DND-41 (cell line): ENCODE measurements at places on chromosomes 12 and 14.
A peak's percentile ranks its signal among the peaks of the same experiment; 100 is the strongest.

- no peak overlapping the region for H3K4me3 ChIP-seq
- no peaks in the 10 kb centered on the region for H3K36me3 ChIP-seq
- no peak for DNase-seq
- peaks cover 6% of the 10 kb centered on the region for H3K27me3 ChIP-seq
These were observed 8.8 kb downstream of the GPR33 start for GRCh38 chr14:31479027-31479426.

DNA sequence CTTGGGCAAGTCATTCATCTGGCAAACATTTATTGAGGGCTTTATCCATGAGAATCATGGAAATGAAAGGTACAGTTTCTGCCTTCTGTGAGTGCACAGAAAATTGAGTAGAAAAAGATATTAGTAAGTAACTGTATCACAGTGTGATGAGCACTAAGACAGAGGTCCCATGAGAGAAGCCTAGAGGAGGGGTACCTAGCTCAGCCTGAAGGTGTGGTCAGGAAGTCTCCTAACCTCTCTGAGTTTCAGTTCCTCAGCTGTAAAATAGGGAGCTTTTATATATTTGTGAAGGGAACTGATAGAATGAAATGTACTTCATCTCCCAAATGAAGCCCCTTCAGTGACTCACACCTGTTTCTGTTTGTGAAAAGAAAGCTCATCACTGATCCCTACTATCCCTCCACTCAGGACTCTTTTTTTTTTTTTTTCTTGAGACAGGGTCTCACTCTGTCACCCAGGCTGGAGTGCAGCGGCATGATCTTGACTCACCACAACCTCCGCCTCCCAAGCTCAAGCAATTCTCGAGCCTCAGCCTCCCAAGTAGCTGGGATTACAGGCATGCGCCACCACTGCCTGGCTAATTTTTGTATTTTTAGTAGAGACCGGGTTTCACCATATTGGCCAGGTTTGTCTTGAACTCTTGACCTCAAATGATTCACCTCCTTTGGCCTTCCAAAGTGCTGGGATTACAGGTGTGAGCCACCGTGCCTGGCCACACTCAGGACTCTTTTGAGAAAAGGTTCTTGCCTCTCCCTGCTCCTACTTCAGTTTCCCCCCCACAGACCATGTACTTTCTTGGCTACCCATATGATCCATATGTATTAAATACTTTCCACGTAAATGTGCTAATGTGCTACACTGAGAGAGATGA lies 93.7 kb upstream of the FUT8 start:
- DNase-seq = no peak
- H3K36me3 ChIP-seq = no peaks in the 10 kb centered on the region
- no peak overlapping the region for H3K27ac ChIP-seq
- H3K4me3 ChIP-seq = no peak overlapping the region

DNA sequence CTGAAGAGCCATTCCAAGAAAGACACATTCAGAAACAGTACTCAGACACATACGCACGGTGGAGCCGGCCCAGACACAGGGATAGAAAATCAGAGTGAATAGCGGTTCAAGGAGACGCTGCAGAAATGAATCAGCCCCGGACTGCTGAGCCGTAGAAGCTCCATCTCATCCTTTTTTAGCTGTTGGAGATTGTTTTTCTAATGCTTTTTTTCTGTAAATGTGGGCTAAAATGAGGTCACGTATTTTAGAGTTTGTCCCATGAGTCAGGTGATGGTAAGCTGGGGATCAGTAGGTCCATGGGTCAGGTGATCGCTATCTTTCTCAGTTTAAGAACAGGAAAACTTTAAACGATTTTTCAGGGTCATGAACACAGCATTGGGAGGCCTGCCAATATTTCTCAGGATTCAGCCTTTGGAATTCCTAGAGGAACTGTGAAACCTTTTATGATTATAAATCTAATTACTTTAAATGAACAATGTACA lies 202.4 kb downstream of the ITPR2 start:
- DNase-seq = no peak
- H3K4me1 ChIP-seq = no peaks in the 10 kb centered on the region
- H3K4me3 ChIP-seq = no peak overlapping the region
- no peaks in the 10 kb centered on the region for H3K27me3 ChIP-seq
- no peak overlapping the region for H3K27ac ChIP-seq
- H3K36me3 ChIP-seq = peaks cover 42% of the 10 kb centered on the region; the same call in 1 of the 2 replicates

DNA sequence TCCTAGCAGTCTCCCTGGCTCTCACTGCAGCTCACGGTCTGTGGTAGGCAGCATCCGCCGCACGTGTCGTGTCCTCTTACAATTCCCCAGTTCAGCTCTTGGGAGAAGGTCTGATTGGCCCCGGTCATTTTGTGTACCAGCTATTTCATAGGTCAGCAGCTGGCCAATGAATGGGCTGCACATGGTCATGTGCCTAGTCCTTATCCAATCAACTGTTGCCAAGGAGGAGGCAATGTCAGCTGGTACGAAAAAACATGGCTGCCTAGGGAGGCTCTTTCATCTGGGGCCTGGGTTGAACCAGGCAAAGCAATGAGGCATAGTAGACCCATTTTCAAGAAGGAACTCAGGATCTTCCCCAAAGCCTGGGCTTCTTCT lies 46.1 kb downstream of the RNFT2 start:
- no peaks in the 10 kb centered on the region for H3K27me3 ChIP-seq
- no peak for DNase-seq

GRCh38 chr14:75542588-75543091 lies 20.4 kb downstream of the BATF start:
- no peaks in the 10 kb centered on the region for H3K27me3 ChIP-seq
- no peaks in the 10 kb centered on the region for H3K4me1 ChIP-seq
- no peak overlapping the region for H3K27ac ChIP-seq

DNA sequence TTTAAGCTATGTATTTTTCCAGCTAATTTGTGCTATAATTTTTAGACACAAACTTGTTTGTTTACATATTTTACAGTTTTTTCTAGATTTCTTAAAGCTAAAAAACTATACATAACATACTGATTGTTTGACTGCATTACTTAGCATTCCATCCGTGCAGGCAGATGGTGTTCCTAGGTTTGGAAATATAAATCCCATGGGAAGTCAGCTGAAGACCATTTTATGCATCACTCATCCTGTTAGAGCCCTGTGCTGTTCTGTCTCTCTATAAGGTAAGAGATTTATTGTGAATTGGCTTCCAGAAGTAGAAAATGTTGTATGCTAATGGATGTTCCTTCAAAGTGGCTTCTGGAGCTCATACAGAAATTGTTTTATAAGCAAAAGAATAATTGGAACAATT lies 31.1 kb downstream of the RMST start:
- H3K27ac ChIP-seq = no peak overlapping the region
- H3K4me3 ChIP-seq = no peak overlapping the region
- no peaks in the 10 kb centered on the region for H3K27me3 ChIP-seq
- no peak for DNase-seq
- H3K4me1 ChIP-seq = no peaks in the 10 kb centered on the region

DNA sequence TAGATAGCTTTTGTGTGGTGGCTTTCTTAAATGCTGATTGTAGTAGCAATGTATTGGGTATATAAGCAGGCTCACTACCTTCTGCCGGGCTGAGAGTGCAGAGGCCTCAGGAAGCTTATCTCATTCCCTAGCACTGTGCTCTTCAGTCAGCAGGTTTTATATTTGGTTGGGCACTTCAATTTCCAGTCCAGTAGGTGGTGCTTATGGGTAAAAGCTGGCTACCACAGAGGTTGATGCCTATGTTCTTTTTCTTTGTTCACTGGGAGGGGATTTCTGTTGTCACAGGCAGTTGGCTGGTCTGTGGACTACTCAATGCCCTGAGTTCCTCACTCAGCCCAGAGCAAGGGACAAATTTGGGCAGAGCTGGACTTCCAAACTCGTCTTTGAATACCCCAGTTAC lies 43.0 kb upstream of the GLIPR1 start:
- no peaks in the 10 kb centered on the region for H3K36me3 ChIP-seq
- peaks cover 52% of the 10 kb centered on the region for H3K4me1 ChIP-seq
- H3K27me3 ChIP-seq = no peaks in the 10 kb centered on the region

DNA sequence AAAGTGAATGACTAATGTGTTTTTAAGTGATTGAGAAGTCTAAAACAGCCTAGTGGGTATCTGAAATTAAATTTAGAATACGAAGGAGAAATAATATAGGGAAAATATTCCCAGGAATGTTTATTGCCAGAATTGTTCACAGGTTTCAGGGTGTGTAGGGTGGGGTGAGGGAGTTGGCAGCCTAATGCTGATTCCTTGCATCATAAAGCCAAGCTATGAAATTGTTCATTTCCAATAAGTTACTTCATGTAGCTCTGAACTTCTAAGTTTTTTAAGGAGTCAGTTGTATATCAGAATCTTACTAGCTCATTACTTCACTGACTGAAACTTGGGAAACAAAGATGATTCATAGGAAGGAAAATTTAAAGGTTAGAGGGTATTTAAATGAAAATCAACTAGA lies 56.4 kb downstream of the RAB35 start:
- no peaks in the 10 kb centered on the region for H3K4me1 ChIP-seq
- no peaks in the 10 kb centered on the region for H3K27me3 ChIP-seq
- no peak overlapping the region for H3K27ac ChIP-seq
- H3K4me3 ChIP-seq = no peak overlapping the region
- no peaks in the 10 kb centered on the region for H3K36me3 ChIP-seq

- peaks cover 2% of the 10 kb centered on the region for H3K27me3 ChIP-seq
- no peak for DNase-seq
- peaks cover 8% of the 10 kb centered on the region; the same call in 1 of the 2 replicates for H3K4me1 ChIP-seq
These were observed 150.8 kb upstream of the FSCB start for GRCh38 chr14:44657696-44658388.

DNA sequence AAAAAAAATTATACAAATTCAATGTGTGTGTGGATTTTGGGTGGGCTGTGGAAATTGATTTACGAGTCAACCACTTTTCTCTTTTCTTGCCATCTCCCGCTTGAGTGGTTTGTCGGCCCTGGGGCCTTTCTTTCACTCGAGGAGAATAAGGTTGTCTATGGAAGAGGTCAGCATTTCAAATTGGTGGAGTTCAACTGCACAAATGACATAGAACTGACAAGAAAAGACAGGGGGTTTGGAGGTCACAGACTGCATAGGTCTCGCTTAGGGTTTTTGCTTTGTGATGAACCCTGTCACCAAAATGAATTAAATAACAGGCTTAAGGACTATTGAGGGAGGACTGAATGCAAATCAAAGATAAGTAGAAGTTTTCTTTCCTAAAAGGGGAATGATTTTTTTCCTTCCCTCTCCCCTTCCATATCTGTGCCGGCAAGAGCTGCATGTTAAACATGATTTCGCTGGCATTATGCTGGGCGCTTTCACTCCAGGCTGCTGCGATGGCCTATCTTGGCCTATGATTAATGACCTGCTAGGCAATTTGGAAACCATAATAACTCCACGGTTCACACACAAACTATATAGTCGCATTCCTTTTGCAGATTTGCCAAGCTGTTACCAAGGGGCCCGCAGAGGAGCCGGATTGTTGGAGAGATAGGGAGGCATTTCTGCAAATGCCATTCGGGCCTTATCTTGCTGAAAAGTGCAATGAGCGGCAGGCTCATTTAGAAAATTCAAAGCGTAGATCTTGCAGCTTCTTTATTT lies 20.7 kb downstream of the ASCL1 start:
- H3K4me1 ChIP-seq = no peaks in the 10 kb centered on the region
- H3K4me3 ChIP-seq = no peak overlapping the region
- no peaks in the 10 kb centered on the region for H3K27me3 ChIP-seq
- no peak for DNase-seq
- no peak overlapping the region for H3K27ac ChIP-seq
- H3K36me3 ChIP-seq = no peaks in the 10 kb centered on the region

- no peaks in the 10 kb centered on the region for H3K4me1 ChIP-seq
- no peak for DNase-seq
- H3K36me3 ChIP-seq = peaks cover 86% of the 10 kb centered on the region
- H3K27me3 ChIP-seq = no peaks in the 10 kb centered on the region
- H3K4me3 ChIP-seq = no peak overlapping the region
These were observed 26.1 kb upstream of the SLC6A13 start for GRCh38 chr12:288687-289086.

DNA sequence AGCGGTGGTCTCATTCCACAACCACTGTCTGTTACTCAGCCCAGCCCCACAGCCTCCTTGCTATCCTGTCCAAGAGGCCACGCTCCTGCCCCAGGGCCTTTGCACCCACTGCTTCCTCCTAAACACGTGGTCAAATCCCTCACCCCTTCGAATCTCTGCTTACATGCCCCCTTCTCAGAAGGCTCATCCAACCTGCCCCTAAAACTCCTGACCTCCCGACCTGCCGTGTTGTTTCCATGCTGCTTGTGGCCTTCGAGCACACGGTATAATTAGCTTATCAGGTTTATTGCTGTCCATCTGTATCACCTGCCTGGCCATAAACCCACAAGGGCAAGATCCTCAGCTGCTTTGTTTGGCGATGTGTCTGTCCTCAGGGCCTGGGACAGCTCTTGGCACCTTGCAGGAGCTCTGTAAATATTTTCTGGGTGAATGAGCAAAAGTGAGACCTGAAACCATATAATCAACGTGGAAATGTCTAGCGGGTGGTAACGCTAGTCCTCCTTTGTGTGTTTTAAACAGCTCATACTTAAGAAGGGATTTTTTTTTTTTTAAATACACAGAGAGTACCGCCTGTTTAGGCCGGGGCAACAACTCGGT lies 36.0 kb downstream of the SCARB1 start:
- no peak overlapping the region for H3K4me3 ChIP-seq
- no peaks in the 10 kb centered on the region for H3K36me3 ChIP-seq
- H3K27me3 ChIP-seq = no peaks in the 10 kb centered on the region

GRCh38 chr12:66662179-66662578 lies 16.7 kb downstream of the GRIP1 start:
- no peaks in the 10 kb centered on the region for H3K36me3 ChIP-seq
- no peak overlapping the region for H3K27ac ChIP-seq
- DNase-seq = no peak

DNA sequence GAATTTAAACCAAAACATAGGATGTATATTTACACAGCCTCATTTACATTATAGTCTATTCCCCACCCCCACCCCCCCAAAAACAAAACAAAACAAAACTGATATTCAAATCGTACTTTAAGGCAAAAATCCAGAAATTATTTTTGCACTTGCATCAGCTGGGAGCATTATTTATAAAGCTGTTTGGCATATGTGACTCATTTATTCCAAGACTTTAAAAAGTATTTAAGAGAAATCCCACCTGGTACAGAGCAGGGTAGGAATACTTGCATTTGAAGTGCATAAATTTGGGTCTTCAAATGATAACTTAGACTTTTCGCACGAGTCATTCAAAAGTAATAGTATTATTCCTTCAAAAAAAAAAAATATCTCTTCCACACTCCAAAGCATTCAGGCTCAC lies 1.1 kb downstream of the KLHL28 start:
- H3K4me3 ChIP-seq = peak overlapping the region; percentile 88
- peak overlapping the region; percentile 93 for H3K27ac ChIP-seq
- H3K4me1 ChIP-seq = peaks cover 58% of the 10 kb centered on the region
- H3K27me3 ChIP-seq = no peaks in the 10 kb centered on the region

DNA sequence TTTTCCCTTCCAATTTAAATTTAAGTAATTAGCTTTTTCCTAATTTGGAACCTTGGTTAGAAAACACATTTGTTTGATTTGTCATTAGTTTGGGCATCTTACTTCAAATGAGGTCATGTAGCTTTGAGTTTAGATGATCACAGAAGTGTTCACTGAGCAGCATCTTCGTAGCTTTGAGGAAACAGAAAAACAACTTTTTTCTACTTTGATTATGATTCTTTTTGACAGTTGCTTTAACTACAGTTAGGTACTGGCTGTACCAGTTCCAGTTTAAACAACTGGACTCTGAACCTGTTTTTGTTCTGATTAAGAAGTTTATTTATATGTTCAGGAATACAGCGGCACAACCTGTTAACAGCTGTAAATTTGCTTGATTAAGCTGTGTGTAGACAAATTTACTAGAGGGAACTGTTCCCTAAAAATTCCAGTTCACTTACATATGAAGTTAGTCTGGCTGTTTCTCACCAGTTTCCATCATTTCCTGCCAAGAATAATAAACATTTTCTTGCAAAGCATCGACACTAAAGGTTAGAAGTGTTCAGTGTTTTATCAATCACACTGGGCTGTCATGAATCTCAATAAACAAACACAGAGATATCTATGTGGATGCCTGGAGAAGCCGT lies 191.9 kb downstream of the RAD51B start:
- no peaks in the 10 kb centered on the region for H3K36me3 ChIP-seq
- DNase-seq = no peak
- H3K27ac ChIP-seq = no peak overlapping the region
